ENCODE measurements at places on chromosomes 5 and 9. TPM values are rescaled to one million over a fixed set of nuclear protein-coding genes. Genes with fewer than 3 reads are reported as not detected.

DNA sequence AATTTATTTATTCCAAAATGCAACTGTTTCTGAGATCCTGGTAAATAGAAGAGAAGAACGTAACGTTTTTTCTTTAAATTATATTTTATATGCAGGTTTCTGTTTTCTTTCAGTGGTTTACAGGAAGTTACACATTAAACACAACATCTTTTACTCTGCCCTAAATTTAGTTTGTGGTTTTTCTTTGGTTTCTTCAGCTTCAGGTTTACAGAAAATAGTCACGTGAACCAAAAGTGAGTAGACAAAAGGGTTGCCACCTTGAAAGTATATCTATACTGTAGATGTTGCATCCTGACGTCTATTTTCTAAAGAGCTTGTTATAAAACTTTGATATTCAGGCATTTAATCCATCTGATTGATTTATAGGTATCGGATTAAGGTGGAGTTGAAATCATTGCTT lies 1236.6 kb downstream of the MAT2B start:
- no peak for DNase-seq

DNA sequence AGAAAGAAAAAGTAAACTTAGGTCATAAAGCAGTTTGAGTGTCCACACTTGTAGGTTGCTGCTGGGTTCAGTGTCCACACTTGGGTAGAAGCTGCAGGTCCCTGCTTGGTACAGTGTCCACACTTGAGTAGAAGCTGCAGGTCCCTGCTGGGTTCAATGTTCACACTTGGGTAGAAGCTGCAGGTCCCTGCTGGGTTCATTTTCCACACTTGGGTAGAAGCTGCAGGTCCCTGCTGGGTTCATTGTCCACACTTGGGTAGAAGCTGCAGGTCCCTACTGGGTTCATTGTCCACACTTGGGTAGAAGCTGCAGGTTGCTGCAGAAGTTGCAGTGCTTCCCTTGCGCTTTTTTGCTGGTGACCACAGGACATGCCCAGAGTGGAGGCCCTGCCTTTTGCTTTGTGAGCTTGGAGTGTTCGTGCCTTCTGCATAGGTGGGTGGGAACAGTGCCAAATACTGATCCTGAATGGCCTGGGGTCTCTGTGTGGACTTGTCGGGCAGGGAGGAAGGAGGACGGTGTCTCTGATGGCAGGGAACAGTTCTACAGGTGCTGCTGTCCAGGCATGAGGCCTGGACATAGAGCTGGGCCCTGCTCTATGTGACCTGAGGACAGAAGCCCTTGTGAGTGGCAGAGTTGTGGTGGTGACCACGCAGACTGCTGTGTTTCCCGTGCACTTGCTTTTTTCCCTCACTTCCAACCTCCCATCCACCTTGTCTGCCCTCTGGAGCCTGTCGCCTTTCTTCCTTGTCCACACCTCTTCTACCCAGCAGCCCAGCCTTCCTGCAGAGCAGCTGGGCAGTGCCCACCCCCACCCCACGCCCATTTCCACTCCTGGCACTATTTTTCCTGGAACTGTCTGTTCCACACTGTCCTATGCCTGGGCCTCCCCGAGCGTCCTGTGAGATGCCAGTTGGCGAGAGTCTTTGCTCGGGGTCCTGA lies 120.8 kb downstream of the EHMT1 start:
- DNase-seq, result no peak

DNA sequence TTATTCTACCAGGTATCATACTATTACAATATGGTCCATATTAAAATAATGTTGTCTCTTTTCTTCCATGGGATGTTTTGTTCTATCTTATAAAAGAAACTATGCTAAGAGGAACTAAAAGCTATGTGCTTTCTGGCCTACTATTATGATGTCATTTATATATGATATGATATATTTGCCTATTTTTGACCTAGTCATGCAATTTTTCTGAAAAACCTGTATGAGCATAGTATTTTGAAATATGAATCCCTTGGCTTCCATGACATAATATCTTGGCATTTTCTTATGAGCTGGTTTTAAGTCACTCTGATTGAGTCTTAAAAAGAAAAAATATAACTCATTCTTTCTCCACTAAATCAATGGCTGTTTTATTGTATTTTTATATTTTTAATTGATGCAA lies 60.7 kb downstream of the MAN2A1 start:
- no peak for DNase-seq

DNA sequence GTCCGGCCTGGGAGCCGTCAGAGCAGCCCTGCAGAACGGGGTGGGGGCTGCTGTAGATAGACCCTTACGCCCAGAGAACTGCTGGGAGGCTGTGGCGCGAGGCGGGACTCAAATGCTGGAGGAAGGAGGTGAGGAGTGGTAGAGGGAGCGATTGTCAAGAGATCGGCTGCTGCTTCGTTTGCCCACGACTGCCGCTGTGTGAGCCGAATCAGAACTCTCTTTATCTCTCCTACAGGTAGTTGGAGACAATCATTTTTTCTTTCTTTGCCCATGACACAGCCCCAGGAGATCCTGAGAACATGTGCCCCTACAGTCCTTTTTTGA lies 456 bp downstream of the ZNF79 start:
- no peak for DNase-seq

CTNND2 gene
- total RNA-seq, result not detected
